ENCODE measurements at places on chromosomes 4 and X.

GRCh38 chrX:113009029-113009428 lies 168.4 kb upstream of the AMOT start:
- DNase-seq = no peak

DNA sequence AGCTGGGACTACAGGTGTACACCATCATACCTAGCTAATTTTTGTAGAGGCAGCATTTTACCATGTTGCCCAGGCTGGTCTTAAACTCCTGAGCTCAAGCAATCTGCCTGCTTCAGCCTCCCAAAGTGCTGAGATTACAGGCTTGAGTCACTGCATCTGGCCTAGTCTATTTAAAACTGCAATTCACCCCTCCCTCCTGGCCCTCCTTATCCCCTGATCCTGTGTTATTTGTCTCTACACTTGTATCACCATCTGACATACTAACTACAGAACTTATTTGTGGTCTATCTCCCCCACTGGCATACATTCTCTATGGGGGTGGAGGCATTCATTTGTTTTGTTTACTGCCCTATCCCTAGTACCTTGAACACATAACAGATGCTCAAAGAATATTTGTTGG lies 23.7 kb downstream of the CC2D2A start:
- no peak for DNase-seq

- no peak for DNase-seq
Measured at GRCh38 chrX:72020788-72021187, 110.1 kb downstream of the NHSL2 start.

GRCh38 chr4:182091128-182091527 lies 152.1 kb upstream of the TENM3 start:
- no peak for DNase-seq

DNA sequence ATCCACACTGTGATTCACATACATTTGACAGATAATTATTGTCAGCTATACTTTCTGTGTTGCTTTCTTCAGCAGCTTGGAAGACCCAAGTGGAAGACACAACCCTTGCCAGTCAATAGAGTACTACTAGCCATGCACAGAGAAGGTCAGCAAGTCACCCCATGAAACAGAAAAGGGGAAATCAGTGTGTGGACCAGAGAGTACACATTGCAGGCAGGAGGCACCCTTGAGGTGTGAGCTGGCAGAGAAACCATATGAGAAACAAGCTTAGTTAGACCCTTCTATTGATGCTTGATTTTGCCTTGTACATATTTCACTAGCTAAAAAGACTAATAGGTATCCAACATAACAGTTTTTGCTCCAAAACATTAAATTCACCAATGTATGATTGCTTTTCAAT lies 99.5 kb downstream of the NLGN4X start:
- no peak for DNase-seq

DNA sequence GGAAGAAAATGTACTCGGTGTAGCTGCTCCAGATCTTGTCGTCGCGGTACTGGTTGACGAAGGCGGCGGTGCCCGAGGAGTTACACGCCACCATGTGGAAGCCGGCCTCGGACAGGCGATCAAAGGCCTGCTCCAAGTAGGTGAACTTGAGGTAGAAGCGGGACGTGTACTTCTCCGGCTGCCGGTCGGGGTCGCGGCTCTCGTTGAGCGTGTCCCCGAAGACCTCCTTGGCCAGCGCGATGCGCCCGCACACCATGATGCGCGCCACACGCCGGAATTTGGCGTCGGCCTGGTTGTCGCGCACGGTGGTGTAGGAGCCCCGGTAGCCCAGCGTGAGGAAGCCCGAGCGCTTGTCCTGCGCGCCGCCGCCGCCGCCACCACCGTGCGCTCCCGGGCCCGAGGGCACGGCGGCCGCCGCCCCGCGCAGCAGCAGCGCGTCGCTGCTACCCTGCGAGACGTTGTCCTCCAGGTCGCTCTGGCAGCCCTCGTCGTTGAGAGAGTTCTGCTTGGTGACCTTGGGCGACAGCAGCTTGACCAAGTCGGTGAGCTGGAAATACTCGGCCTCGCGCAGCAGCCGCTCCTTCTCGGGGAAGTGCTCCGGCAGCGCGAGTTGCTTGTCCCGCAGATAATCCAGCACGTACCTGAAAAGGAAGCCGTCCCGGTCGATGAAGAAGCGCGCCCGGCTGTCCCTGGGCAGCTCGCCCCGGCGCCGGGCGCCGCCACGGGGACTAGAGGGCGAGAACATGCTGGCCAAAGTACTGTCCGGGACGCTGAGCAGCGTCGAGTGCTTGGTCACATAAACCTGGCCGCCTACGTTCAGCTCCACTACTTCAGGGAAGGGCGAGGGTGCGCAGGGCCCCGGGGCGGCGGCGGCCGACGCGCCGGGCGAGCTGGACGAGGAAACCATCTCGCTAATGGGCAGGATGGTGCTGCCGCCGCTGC lies 775 bp downstream of the KCTD8 start:
- no peak for DNase-seq

DNA sequence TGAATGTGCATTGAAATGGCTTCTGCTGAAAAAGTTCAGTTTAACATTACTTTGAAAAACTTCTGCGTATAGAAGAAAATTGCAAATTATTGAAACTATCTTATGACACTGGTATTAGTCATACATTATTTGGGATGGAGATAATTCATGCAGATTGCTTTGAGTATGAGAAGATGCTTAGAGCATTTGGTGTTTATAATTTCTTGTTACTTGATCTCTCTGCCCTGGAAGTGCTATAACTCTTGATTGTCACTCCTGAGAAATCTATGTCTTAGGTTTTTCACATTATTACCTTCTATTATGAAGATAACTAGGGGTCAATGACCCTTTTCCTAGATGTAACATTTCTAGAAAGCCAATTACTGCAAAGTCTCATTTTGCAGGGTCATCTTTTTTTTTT lies 36.4 kb downstream of the TMEM131L start:
- peak; percentile 63 for DNase-seq

DNA sequence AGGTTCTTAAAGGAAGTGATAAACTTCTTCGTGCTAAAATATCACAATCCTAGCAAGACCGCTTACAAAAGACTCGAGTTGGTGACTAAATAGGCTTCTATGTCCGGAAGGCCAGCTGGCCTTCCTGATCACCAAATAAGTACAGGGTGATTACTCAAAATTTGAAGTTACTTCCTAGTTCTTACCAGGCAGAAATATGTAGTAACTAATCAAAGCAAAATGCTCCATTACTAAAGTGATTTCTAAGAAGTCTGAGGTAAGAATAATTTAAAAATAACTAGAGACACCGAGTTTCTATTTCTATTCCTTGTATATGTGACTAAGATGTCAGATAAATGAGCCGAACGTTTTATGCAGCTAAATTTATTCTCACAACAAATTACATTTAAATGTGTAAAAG lies 62.2 kb downstream of the NSUN7 start:
- DNase-seq = no peak

- no peak for DNase-seq
Measured at GRCh38 chr4:82560853-82561785, 669 bp downstream of the TMEM150C start.

DNA sequence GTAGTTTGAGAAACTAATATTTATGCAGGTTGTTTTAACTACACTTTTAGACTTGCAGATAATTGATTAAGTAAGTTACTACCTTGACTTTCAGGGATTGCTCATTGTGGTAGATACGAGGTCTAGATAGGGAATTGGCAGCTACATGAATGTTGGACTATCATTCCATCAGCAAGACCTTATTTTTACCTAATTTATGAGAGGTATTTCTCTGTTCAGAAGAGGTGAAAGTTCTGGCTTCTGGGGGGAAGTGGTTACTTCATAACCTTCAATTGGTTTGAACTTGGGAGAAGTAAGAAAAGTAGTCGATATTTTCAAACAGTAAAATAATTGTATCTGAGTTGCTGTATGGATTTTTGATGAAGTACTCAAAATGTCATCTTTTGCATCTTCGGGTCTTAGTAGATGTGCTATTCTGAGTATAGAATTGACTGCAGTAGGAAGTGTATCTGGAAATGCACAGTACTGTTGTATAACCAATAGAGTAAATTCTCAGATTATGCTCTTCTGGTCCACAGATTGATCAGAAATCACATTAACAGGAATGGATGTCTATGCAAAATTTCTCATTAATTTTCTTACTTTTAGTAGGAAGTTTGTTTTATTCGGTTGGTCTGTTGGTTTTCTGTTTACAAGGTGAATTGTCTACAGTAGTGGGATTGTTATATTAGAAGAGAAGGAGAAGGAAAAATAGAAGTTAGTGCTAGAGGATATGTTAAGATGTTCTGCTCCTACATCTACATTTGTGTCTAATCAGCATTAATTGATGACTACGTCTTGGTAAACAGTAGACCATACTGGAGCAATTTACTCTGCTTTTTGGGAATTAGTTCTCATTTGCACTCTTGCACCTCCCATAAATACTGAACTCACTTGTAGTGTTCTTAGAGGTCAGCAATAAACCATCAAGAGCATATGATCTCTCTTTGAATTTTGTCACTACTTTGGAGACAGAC lies 3.0 kb downstream of the NFKB1 start:
- no peak for DNase-seq

GRCh38 chr4:47499700-47500099 lies 14.6 kb downstream of the ATP10D start:
- DNase-seq = peak; percentile 48

- DNase-seq = no peak
Measured at GRCh38 chr4:87913896-87914295, 61.6 kb upstream of the SPP1 start.

GRCh38 chr4:108887034-108887433 lies 124.2 kb upstream of the ETNPPL start:
- DNase-seq = no peak

GRCh38 chr4:118787844-118788380 lies 48.0 kb downstream of the SEC24D start:
- no peak for DNase-seq

DNA sequence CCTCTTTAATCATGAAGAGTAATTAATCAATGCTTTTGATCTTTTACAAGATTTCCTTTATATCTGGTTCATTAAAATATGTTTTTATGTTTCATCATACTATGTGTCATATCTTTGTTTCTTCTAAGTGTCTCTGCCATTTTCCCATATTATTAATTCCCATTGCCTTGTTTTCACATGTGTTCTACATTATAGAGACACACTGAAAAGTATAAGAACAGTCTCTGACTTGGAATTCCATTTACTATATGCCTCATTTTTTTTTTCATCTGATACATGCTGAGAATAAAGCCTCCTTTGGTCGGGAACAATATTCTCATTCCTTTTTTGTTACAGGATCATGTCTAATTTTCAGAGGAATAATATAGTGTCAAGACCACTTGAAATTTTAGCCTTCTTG lies 4.3 kb downstream of the BANK1 start:
- DNase-seq = peak; percentile 7

- DNase-seq = no peak
Measured at GRCh38 chrX:47160781-47161180, 15.8 kb downstream of the RBM10 start.

DNA sequence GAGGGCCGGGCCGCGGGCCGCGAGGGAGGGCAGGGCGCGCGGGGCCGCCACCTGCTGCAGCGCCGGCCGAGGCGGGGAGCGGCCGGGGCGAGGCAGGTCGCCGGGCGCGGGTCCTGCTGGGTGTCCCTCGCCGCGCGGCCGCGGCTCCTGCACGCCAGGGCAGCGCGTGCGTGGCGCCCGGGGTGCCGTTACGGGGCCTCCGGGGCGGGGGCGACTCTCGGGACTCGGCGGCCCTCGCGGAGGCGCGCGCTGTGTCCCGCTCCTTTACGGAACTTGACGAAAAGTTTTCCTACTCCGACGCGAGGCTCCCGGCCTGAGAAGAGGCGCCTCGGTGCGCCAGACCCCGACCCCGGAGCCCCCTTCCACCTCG lies 329 bp downstream of the TBC1D14 start:
- no peak for DNase-seq

DNA sequence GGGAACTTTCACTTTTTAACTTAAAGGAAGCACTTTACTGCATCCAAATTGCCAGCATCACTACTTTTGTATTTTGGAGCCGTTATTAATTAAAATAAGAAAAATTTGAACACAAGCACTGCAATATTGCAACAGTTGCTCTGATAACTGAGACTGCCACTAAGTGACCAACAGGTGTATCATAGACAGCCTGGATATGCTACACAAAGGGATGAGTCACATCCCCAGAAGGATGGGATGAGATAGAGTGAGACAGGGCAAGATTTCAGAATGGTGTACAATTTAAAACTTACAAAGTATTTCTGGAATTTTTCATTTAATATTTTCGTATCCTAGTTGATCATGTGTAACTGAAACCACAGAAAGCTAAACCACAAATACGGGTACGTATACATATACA lies 204.1 kb downstream of the MAPK10 start:
- DNase-seq = no peak

DNA sequence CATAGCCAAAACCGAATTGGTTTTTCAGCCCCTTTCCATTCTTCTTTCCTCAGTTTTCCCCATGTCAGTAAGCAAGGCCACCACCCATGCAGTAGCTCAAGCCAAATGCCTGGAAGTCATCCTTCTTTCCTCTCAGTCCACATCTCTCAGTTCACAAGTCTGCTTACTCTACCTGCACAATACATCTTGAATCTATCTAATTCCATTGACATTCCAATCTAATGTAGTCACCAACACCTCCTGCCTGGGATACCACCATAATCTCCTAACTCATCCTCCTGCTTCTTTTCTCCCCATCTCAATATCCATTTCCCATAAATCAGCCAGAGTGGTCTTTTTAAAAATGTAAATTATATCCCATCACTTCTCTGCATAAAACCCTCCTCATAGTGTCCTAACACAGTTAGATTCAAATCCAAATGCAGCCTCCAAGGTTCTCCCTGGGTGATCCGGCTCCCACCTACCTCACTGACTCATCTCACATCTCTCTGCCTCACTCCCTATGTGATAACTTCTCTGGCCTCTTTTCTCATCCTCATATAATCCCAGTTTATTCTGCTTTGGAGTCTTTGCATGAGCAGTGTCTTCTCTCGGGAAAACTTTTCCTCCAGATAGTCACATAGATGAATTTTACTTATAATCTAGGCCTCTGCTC lies 26.9 kb downstream of the KCNIP4 start:
- DNase-seq = no peak

DNA sequence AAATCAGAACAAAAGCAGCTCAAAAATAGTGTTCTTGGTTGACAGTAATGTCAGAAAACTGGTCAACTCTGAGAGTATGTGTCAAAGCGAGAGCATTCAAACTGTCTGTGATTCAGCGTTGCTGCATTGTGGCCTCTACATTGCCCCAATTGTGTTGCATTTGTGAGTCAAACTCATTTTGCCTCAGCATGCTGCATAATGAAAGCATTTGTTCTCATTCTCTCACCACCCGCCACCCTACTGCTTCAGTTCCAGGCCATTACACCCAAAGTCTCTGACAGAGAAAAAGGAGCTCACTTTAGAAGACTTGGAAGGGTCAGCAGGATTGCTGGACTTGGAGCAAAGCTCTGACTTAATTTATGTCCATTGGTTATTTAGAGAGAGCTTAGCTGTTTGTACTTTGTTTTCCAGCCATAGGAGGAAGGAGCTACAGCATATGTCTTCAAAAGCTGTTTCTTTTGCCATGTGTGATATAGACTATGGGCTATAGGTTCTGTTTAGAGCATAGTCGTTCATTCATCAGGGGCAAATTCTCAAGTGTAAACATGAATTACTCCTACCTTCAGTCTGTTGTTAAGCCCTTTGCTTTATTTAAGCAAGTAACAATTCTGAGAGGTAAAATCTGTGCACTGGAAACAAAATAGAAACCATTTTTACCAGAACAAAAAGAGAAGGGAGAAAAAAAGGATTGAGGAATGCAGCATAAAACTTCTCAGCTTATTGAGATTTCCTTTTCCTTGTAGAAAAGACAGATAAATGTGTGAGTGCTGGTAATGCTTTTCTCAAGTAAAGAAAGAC lies 153.4 kb upstream of the ANK2 start:
- peak; percentile 23 for DNase-seq

All from fibroblast of skin of right quadriceps (primary cell).